ENCODE measurements at places on chromosomes 2 and 18. TPM values are rescaled to one million over a fixed set of nuclear protein-coding genes. Genes with fewer than 3 reads are reported as not detected.

DNA sequence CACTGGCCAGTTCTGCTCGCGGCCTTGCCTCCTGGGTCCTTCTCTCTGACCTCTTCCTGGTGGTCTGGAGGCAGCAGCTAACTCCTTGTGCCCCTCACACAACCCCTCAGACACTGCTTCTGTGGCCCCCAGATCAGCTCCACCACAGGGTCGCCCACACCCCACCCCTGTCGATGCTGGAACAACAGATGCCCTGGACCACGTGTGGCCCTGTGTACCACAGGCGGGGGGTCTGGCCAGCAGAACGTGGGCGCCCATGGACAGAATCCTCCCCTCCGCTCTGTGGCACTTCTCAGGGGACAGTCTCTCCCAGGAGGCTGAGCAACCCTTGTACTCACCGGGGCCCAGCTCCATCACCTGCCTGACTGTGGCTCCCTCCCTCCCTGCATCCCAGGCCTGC is 245.6 kb downstream of the NDUFA10 start:
- no peaks in the 10 kb centered on the region for H3K36me3 ChIP-seq
- no peaks in the 10 kb centered on the region for H3K27me3 ChIP-seq
- H3K4me1 ChIP-seq, result no peaks in the 10 kb centered on the region
- no peak for DNase-seq

The TEKT4 gene
- not detected for total RNA-seq

DNA sequence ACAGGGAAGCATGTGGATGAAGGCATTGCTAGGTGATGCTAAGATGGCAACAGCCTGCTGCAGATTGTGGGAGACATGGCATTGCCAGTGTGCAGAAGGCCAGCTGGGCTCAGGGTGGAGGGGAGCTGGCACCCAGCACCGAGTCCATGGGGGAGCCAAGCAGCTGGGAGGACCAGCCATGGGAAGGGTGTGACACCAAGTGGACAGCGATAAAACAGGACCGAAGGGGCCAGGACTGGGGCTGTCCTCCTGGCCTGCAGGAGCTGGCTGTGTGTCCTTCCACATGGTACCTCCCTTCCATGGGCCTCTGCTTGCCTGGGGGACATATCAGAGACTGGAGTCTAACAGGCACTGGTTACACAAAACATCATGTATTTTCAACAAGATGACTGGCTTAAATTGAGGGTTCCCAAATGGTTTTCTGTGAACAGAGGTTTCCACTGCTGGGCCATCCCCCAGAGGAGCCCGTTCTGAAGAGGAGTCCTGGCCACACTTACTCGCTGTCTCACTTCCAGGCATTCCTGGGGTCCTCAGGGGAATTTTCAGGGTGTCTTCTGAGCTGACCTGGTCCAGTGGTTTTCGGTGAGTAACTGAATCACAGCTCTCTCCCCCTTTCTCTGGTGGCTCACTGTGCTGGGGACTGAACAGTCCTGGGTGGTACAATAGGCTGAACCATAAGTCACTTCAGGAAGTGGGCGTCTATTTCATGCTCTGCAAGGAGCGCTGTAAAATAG is 60.4 kb upstream of the TNP1 start:
- no peaks in the 10 kb centered on the region for H3K4me1 ChIP-seq
- H3K4me3 ChIP-seq, result no peak overlapping the region
- no peaks in the 10 kb centered on the region for H3K36me3 ChIP-seq
- H3K27ac ChIP-seq, result no peak overlapping the region
- no peak for DNase-seq

GRCh38 chr2:20350041-20350712 is 467 bp downstream of the PUM2 start:
- H3K36me3 ChIP-seq, result peaks cover 4% of the 10 kb centered on the region
- H3K27ac ChIP-seq, result peak overlapping the region; percentile 100
- no peak for DNase-seq
- peak overlapping the region; percentile 100 for H3K4me3 ChIP-seq
- no peaks in the 10 kb centered on the region for H3K27me3 ChIP-seq

DNA sequence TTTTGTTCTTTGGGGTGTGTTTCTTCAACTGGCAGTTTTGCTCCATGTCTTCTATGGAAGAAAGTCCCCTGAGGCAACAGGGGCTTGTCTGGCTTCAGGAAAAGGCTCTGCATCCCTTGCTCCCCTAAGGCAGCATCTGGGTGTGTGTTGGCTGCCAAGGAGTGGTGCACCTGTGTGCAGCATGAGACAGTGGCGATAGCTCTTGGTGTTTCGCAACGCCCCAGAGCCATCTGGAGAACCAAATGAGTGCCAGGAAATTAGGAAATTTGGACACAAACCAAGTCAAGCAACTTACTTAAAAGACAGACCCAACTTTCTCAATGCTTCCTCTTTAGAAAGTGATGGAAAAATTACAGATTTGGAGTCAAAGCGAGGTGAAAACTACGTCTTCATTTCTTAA is 1044.4 kb upstream of the CNTNAP5 start:
- no peaks in the 10 kb centered on the region for H3K4me1 ChIP-seq
- DNase-seq, result no peak
- H3K4me3 ChIP-seq, result no peak overlapping the region
- H3K27me3 ChIP-seq, result no peaks in the 10 kb centered on the region

The FEV gene
- not detected for total RNA-seq

The MPP4 gene
- total RNA-seq, result not detected

GRCh38 chr2:183925281-183925680 is 673.0 kb upstream of the ZNF804A start:
- no peak overlapping the region for H3K27ac ChIP-seq
- no peaks in the 10 kb centered on the region for H3K36me3 ChIP-seq
- H3K4me3 ChIP-seq, result no peak overlapping the region
- no peak for DNase-seq
- H3K4me1 ChIP-seq, result no peaks in the 10 kb centered on the region

GRCh38 chr2:238817382-238817781 is 30.5 kb upstream of the TWIST2 start:
- H3K27ac ChIP-seq, result no peak overlapping the region
- no peak overlapping the region for H3K4me3 ChIP-seq
- DNase-seq, result no peak
- H3K36me3 ChIP-seq, result no peaks in the 10 kb centered on the region
- H3K4me1 ChIP-seq, result peaks cover 2% of the 10 kb centered on the region
- H3K27me3 ChIP-seq, result no peaks in the 10 kb centered on the region

Data from H1 (cell line).